RCC 7860 (cell line): ENCODE measurements at places on chromosomes 11 and 22.

DNA sequence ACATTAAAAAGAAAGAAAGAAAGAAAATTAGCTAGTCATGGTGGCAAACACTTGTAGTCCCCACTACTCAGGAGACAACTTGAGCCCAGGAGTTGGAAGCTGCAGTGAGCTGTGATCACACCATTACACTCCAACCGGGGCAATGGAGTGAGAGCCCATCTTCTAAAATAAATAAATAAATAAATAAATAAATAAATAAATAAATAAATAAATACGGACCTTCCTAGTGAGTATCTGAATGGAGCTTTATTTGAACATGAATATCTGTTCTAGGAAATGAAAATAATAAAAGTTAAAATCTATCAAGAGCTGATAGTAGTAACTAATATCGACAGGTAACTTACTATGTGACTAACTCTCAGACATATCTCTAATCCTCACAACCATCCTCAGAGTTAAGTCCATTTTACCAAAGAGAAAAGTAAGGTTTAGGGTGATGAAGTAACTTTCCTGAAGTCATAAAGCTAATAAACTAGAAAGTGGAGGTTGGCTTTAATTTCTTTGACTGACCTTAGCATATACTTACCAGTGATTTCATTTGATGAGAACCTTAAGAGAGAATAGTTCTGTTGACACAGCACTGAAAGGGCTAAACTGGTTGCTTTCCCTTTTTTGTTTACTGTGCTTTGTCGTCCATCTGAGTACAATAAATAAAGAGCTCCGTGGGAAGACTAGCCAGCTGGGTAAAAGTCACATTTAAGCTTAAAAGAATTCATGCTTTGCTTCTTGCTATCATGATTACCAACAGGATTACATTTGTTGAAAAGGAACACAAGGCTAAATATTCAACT lies 22.4 kb downstream of the ENTHD1 start:
- no peak for DNase-seq

GRCh38 chr11:116693593-116694348 lies 79.0 kb downstream of the BUD13 start:
- DNase-seq: no peak

- no peak for DNase-seq
Measured at GRCh38 chr11:57793351-57794115, 31.9 kb downstream of the CTNND1 start.

DNA sequence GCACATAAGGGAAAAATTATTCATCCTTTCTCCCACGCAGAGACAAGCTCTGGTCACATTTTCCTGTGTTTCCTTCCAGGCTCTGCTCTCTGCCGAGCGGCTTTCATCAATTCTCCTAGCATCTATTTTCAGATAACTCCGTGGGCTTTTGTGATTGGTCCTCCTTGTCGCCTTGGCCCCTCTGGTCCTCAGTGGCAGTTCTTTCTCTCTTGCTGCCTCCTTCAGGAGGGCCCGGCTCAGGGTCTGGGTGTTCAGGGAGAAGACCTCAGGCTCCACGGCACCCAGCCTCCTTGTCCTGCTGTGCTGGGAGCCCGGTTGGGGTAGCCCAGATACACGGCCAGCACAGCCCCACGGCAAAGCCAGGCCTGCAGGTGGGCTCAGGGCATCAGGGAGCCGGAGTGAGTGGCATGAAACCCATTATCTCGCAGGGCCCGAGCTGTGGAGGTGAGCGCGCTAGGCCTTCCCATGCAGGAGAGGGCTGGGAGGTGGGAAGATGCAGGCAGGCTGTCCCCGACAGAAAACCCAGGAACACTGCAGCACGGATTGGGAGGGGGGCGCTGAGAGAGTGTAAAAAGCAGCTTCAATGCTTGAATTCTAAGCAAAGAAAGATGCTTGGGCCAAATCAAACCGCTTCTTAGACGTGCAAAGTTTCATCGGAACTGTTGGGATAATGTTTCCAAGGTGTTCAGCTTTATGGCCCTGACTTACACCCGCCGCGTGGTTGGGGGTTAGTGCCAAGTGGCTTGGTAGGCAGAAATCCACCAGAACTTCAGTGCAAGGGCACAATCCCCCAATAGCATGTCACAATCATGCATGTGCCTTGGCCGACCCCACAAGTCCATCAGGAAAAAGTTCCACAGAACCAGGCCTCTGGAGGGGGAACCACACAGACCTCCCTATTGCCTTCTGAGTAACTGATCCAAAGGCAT lies 81.9 kb upstream of the WNT7B start:
- no peak for DNase-seq

- DNase-seq: no peak
Measured at GRCh38 chr11:63532799-63533475, 3.7 kb upstream of the PLAAT4 start.

- no peak for DNase-seq
Measured at GRCh38 chr11:124898711-124899110, 1.0 kb upstream of the ROBO4 start.

DNA sequence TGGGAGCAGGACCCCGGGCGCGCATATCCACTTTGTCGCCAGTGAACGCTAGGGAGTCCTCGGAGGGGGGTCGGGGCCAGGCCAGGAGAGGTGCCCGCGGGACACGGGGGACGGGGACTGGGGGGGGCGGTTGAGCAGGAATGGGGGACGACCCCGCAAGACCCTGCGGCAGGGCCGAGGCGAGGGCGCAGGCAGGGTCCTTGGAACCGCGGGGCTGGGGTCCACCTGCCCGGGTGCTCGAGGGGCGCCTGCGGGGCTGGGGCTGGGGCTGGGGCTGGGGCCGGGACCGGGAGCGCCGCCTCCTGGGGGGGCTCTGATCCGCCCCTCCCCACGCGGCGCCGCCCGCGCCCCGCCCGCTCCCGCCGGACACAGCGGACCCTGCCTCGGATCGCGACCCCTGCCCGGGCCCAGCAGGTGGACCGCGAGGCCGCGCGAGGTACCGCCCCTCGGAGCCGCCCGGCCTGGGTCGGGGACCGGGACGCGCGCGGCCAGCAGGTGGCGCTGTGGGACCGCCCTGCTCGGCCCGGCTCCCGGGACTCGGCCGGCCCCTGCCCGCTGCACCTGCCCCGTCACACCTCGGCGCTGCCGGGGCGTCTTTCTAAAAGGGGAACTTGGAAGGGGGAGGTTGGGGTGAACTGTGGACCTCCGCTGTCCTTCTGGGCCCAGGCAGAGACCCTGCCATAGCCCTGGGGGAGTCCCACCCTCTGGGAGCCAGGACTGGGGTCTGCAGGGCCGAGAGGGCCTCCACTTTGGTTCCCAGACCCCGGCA lies 11.0 kb downstream of the CRELD2 start:
- DNase-seq: no peak

DNA sequence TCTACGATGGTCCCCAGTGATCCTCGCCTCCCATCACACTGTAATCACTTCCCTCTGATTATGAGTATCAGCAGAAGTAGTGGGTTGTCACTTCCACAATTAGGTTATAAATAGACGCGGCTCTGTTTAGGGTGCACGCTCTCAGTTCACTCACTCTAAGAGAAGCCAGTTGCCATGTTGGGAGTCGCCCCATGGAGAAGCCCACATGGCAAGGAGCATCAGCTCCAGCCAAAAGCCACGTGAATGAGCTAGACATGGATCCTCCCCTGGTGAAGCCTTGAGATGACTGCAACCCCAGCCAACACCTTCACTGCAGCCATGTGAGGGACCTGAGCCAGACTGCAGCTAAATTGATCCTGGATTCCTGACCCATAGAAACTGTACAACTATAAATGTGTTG lies 26.4 kb upstream of the MYOD1 start:
- DNase-seq: no peak

DNA sequence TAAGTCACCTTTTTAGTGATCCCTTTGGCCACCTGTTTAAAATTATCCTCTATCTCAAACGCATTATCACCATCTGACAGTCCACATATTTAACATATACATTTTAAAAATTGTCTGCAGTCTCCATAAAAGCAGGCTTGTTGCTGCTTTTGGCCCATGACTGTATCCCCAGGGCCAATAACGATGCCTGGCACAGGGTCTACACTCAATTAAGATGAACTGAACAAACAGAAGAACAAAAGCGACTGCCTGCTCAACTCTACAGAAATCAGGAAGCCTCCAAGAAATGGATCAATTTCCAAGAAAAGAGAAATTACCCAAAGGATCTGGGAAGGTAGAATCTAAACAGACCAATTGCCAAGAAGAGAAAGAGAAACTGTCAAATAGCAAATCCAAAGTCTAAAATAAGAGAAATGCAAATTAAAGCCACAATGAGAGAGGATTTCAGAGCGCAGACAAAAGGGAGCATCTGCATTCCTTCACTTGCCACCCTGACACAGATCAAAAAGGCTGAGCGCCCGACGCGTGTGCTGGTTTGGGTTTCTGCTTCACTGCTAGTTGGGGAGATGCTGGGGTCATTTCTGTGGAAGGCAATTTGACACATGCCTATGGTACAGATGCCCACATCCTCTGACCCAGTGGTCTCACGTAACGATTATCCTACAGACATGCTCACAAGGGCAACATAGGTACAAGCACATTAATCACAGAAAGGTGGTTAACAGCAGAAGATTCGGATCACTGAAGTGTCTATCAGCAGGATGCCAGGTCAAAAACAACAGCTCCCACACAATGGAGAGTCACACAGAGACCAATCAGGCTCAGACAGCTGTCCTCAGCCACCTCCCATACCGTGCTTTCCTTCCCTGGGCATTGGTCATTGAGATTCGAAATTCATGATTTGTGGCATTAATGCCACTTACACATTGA lies 55.9 kb downstream of the SHISAL1 start:
- DNase-seq: no peak

DNA sequence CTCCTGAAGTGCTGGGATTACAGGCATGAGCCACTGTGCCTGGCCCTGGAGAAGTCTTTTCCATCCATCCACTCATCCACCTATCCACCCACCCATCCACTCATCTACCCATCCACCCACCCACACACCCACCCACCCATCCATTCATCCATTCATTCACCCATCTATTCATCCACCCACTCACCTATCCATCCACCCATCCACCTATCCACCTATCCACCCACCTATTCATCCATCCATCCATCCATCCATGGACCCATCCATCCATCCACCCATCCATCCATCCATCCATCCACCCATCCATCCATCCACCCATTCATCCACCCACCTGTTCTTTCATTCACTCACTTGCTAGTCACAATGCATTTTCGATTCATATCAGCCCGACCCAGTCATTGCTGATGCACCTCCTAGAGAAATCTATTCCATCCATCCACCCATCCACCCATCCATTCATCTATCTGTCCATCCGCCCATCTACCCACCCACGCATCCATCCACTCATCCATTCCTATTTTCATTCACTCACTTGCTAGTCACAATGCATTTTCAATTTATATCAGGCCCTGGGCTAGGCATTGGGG lies 17.7 kb upstream of the SUN2 start:
- DNase-seq: no peak

DNA sequence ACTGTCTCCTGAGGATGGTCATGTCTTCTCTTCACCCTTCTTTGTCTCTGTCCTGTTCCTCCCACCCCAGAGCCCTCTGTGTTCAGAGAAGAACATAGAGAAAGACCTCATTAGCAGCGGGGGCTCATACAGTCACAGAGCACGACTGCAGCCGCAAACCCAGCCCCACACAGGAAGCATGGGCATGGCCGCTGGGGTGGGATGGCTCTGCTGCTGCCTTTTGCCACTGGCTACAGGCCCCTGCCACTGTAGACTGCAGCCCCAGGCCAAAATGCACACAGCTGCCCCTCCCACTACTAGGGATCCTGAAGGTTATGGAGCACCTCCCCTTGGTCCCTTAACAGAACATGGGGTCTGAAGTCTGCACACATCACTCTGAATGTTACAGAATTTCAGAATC lies 34.9 kb upstream of the KLHL35 start:
- no peak for DNase-seq

- no peak for DNase-seq
Measured at GRCh38 chr11:101574886-101575285, 8.9 kb downstream of the TRPC6 start.

- DNase-seq: no peak
Measured at GRCh38 chr22:49299821-49300231, 527.8 kb downstream of the BRD1 start.

- no peak for DNase-seq
Measured at GRCh38 chr11:119373059-119373920, 8.2 kb downstream of the USP2 start.

DNA sequence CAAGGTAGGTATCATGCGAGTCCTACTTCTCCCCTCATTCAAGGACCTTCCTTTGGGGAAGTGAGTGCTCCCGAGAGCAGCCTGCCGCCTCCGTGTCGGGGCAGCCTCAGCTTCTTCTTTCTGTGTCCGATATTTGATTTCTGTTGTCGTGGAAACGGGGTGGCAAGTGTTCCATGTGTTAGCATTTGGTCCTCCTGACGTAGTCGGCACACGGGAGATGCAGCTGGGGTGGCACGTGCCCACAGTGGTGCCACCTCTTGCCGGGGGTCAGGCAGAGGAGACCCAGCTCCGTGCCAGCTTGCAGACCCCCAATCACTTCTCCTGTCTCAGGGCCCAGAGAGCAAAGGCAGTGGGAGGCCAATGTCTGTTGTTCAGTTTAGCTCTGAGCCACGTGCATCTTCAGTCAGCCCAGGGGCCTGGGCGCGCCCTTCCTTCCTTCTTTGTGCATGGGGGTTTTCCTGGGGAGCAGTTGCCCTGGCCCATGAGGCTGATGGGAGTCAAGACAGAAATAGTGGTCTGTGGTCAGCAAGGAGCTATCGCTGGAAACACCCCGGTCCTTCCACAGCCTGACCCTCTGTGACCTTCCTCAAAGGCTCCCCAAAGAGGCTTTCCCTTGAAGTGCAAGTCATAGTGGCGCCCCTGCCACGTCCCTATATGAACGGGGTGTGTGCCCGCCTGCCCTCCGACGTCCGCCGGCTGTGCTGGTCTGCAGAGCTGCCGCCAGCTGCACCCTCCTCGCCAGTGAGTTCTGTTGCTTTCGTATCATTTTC lies 44.5 kb downstream of the PARVB start:
- DNase-seq: no peak

- no peak for DNase-seq
Measured at GRCh38 chr11:131464461-131464860, 94.0 kb downstream of the NTM start.

DNA sequence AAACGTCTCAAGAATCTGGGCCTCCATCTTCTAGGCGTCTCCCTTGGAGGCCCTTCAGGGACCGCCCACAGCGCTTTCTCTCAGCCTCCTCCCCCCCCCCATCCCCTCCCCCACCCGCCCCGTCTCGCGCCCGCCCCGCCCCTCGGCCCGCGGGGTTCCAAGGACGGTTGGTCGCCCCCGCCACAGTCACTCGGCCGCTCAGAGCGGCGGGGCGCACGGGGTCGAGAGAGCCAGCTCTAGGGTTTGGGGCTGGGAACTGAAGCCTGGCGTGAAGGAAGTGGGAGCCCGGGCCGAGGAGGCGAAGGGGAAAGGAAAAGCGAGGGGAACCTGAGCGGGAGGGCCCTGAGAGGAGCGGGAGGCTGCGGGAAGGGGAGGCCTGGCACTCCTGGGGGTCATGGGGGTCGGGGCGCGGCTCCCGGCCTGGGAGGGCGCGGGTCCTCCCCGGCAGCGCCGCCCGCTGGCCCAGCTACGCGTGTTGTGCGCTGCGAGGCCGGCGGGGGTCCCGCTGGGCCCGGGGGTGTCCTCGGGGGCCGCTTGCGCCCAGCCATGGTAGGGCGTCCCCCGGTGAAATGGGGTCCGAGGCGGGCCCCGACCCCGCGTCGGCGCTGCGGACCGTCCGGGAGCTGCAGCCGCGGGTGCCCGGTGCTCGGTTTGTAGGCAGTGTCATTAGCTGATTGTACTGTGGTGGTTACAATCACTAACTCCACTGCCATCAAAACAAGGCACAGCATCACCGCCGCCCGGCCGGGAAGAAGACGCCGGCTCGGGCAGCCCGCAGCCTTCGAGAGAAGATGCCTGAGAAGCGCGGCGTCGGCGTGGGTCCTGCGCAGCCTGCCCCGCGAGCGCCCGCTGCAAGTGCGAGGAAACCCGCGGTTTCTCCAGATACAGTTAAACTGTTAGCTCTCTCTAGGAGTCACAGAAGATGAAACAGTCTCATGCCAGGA lies at the start of gene BTG4:
Gene BTG4 (minus strand): TSS at position 91 of the 944 bp plus-strand sequence. CDS start 13,610 bp downstream, outside the sequence.
- DNase-seq: no peak

- no peak for DNase-seq
Measured at GRCh38 chr11:118084247-118084646, 2.5 kb downstream of the SMIM35 start.
